ENCODE measurements at places on chromosomes 5 and 9.

- DNase-seq = no peak
These were observed 2318.6 kb upstream of the ACO1 start for GRCh38 chr9:30065888-30066287.

DNA sequence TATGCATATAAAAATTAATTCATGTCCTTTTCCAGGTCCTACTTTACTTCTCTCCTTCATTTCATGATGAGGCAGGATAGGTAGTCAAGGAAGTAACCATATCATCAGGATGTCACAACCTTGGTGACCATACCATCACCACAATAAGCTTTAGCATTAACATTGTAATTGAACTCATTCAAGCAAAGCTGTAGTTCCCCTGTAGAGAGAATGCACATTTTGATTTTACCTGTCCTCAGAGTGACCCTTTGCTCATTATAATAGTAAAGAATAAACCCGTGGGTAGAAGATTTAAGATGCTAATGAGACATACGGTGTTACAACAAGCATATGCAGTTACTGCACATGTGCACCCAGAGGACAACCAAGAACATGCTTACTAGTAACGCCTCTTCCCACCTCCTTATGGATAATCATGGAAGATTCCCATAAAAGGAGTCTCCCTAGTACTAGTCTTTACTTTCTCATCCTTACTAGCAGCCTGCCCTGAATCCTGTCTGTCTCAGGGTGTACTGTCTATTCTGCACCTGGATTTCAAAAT, 2.2 kb downstream of the IFNA6 start:
- DNase-seq = no peak

DNA sequence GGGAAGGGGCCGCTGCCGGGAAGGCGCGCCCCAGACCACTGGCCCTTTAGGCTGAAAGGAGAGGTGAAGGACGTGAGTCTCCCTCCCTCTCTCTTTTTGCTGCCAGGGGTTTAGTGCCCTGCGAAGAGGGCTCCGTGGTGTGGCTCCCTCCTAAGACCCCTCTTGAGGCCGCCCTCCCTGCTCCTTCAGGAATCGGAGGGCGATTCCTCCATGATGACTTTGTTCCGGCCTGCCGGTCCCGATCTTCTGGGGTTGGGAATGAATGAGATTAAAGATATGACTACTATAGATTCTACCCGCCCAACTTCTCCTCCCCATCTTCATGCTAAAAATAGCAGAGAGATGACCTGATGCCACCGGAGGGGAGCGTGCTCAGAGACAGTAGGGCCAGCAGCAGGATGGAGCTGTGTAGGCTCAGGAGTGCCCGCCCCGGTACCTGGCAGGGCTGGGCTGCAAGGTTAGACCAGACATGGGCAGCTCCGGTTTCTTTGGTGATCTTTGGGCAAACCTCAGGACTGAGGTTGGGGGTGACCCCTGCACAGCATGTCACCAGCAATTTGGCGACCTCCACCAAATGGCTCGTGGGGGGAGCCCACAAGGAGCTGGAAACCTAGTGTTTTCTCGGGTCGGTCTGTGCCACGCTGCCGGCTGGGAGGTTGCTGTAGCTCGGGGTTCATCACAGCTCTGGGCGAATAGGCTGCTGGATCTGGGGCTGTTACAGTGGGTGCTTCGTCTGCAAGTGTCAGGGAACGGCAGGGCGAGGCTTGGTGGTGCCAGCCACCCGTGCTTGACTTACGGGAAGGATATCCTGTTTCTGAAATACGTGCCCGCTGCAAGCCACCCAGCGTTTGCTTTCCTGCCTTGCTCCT, 1.7 kb downstream of the OLFM1 start:
- no peak for DNase-seq

DNA sequence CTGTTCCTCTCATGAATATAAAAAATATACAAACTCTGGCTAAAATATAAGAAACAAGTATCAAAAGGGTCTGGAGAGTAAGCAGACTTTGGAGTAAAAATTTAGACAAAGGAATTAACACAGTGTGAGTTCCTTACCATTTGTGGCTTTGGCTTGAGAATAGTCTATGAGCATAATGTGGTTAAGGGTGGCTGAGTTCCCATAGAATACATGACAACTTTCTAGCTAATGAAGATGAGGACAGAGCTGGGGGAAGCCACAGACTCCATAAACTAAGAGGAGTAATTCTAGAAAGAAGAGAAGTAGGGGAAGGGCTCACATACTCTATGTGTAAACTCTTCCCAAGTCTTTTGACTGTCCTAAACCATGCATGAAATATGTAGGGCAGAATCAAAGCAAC, 79.4 kb downstream of the CAAP1 start:
- no peak for DNase-seq

GRCh38 chr9:127557466-127557869, 54.6 kb upstream of the STXBP1 start:
- no peak for DNase-seq

DNA sequence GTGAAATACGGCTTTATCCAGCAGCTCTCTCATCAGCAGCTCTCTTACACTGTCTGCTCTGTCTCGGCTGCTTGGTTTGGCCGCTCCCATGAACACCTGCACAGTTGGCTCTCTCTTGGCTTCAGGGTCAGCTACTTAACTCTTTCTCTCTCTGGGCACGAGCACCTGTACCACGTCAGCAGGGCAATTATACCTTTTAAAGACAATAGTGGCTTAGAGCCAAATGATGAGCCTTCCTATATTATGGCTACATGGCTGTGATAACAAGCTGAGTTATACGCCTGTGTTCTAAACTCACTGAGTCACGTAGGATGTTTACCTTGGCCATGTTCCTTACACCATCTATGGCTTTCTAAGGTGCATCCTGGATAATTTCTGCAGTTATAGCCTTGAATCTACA, 69.2 kb upstream of the CTNND2 start:
- no peak for DNase-seq

DNA sequence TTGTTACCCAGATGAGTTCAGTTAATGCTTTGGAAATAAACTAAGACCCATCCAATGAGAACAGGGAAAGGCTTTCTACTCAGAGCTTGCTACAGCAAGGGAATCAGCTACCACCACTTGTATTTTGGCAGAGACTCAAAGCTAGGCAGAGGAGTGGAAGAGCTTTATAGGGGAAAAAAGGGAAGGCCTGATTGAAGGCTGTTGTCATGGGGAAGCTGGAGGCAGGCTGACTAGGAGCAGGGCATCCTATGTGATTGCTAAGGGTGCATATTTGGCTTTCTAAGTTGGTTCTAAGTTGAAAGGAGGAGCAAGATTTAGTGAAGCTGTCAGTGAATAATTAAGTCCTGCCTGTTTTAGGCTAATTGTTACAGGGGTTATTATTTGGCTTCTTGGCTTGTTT, 115.5 kb downstream of the PTTG1 start:
- DNase-seq = no peak

DNA sequence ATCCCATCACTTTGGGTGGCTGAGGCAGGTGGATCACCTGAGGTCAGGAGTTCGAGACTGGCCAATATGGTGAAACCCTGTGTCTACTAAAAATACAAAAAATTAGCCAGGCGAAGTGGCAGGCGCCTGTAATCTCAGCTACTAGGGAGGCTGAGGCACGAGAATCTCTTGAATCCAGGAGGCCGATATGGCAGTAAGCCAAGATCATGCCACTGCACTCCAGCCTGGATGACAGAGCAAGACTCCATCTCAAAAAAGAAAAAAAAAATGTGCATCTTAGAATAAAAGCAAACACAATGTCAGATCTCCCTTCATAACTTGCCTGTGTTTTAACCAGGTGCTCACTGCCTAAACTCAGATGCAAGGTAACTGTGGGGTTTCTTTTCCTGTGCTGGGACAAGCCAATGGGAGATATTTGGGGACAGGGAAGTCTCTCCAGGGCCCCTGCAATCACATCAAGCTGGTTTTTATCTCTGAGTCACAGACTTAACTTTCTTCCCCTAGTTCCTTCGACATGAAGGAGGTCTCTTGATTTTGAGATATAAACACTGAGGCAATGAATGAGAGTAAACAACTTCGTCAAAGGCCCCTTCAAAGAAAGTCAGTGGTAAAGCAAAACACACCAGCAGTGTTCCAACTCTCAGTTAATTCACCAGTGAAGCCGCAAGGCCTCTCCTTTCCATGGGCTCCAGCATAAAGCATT, 99.1 kb downstream of the SNX18 start:
- DNase-seq = no peak

- no peak for DNase-seq
These were observed 122.1 kb downstream of the SIL1 start for GRCh38 chr5:139076111-139076510.

- no peak for DNase-seq
These were observed 1516.4 kb downstream of the EFNA5 start for GRCh38 chr5:106154280-106154716.

All from fibroblast of skin of left quadriceps (primary cell).